Right hindlimb (tissue), 1 donor: ENCODE measurements at places on chromosomes 5 and 9.
A peak's percentile ranks its signal among the peaks of the same experiment; 100 is the strongest.

GRCh38 chr5:133499895-133500294, 112.4 kb downstream of the FSTL4 start:
- DNase-seq = no peak

GRCh38 chr5:139294374-139295165, 1.0 kb downstream of the MATR3 start:
- peak; percentile 89 for DNase-seq

DNA sequence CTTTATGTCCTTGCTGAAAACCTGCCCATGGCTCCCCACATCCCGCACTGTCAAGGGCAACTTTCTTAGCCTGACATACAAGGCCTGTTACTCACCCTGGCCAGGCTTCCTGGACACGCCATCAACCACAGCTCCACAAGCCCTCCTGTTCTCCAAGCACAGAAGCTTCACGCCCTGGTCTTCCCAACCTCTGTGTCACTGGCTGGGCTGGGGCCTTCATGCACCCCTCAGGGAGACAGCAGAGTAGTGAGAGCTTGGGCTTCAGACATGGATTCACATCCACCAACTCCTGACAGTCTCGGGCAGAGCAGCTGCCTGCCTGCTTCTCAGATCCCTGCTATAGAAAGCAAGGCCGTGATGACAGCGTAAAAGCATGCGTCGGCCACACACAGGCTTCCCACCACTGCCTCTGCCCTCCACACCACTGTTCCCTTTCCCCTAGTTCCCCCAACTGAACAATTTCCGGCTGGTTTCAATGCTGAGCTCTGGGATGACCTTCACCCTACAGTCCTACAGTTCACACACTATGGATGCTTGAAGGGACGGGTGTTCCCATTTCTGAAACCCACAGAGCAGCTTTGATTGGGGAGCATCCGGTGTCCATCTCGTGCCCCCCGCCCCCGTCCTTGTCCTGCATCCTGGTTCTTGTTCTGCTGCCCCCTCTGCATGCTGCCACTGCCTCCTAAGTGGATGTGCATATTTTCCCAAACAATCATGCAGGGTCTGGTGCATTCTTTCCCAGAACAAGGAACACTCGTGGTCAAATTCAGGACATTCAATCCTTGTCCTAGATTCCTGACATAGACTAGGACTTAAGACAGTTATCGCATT, 33.4 kb upstream of the ADAMTS2 start:
- no peak for DNase-seq

GRCh38 chr9:111961009-111961408, 64.4 kb downstream of the UGCG start:
- no peak for DNase-seq

- no peak for DNase-seq
These were observed 23.3 kb upstream of the ACO1 start for GRCh38 chr9:32360983-32361673.

DNA sequence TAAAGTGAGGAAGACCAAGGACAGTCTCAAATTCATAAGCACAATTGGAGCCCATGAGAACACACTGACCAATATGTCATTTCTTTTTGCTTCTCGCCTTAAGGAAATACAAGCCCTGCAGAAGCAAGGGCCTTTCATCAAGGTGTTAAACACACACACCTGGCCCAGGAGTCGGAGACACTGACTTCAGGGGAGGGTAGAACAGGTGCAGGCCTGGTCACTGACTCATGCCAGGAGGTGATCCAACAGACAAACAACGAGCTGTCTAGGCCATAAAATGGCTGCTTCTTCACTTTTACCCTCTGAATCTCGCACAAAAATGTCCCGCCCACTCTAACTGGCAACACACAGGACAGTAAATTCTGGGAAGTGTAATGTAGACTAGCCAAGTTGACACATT, 62.7 kb downstream of the RGMB start:
- no peak for DNase-seq

- DNase-seq = no peak
These were observed 286.8 kb upstream of the RPS23 start for GRCh38 chr5:82564963-82565362.

- DNase-seq = no peak
These were observed 135.7 kb downstream of the MAN2A1 start for GRCh38 chr5:109825450-109825849.

DNA sequence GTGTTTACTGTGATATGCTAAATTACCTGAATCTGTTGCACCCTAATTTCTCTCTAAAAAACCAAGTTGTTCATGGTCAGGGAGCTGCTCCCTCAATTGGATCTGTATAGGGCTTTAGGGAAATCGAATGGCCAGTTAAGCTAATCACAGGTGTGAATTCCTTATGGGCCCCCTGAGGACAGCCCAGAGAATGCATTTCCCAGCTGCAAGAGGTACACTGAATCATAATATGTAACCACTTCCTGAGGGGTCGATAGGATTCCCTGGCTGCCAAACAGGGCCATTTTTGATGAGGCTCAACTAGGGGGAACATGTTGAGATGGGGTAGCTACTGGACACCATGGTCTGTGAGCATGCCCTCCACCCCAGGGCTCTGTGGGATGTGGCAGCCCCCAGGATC, 478.6 kb downstream of the CCDC171 start:
- no peak for DNase-seq

GRCh38 chr9:35027860-35028259, 38.3 kb downstream of the DNAJB5 start:
- no peak for DNase-seq

GRCh38 chr5:125120012-125120411, 373.6 kb upstream of the ZNF608 start:
- no peak for DNase-seq

- DNase-seq = no peak
These were observed 59.2 kb upstream of the GDNF start for GRCh38 chr5:37899037-37899436.

DNA sequence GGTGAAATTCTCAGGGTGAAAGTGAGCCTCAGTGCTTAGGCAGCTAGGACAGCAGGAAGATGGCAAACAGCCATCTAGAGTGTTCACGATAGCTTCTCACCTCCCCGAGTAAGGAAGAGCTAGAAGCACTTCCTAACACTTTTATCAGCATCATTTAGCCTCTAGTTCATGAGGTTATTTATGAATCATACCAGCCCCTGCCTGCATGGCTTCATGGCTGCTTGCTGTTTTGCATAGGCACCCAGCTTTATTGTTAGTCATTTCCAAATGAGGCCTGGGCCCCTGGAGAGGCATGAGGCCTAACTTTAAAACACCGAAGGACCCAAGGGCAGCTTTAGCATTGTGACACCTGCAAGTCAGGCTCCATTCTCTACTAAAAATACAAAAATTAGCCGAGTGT, 134.9 kb upstream of the PANK3 start:
- DNase-seq = no peak

DNA sequence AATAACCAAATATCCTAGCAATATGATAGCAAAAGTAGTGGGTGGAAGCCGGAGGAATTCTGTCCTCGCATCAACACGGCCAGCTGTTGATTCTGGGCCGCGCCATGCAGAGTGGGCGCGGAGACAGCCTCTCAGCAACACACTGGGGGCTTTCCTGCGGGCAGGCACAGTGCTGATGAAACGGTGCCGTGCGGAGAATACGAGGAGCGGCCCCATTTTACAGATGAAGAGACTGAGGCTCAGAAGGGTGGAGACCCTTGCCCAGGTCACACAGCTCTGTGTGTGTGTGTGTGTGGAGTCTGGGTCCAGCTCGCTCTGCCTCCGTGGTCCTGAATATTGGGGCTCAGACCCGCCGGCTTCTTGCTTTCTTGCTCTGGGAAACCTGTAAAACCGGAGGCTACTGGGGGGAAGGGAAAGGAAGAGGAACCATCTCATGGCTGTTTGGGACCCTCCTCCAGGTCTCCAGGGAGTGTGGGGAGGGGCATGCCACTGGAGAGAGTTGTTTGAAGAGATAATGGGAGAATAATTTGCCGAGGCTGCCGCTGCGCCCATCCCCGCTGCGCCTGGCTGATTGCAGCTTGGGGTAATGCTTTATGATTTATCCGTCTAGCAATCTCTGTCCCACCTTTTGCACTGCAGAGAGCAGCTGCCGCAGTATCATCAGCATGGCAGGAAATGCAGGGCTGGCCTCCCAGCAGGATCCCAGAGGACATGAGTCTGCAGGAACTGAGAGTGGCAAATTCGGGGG, 36.6 kb downstream of the NCS1 start:
- DNase-seq = no peak

- no peak for DNase-seq
These were observed 63.1 kb downstream of the TMOD1 start for GRCh38 chr9:97564291-97565175.

DNA sequence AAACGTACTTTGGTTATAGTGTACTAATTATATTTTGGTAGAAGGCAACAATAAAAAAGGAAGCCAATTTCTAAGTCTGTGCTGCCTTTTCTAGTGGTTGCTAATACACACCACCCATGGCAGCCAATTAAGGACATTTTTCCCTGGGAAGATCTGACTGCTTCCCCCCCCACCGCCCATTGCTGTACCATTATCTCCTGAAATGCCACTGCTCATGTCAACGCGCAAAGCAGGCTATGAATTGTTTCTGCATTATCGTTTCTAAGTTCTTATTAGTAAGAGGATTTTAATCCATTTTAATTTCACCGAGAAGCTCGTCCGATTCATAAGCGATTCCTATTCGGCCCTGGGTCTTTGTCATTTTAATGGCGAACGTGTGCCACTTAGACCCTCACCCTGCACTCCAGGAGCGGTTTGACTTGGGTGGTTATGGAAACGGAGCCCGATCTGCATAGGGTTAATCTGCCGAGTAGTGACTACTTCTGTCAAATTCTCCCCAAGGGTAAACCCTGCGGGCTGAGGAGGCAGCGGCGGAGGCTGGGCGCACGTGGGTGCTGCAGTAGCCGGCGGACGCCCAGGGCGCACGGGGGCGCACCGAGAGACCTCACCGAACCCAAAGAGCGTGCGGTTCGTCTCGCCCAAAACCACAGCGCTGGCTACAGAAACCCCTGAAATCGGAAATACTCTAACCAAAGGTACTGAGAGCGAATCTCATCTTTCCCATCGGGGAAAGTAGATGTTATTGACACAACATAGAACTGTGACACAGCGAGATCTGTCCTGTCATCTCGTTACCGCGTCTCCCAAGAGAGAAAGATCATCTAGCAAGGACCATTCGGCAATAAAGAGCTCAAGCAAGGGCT, 55.8 kb upstream of the SHC3 start:
- DNase-seq = no peak

GRCh38 chr9:33506626-33507370, 17.3 kb upstream of the ANKRD18B start:
- no peak for DNase-seq

DNA sequence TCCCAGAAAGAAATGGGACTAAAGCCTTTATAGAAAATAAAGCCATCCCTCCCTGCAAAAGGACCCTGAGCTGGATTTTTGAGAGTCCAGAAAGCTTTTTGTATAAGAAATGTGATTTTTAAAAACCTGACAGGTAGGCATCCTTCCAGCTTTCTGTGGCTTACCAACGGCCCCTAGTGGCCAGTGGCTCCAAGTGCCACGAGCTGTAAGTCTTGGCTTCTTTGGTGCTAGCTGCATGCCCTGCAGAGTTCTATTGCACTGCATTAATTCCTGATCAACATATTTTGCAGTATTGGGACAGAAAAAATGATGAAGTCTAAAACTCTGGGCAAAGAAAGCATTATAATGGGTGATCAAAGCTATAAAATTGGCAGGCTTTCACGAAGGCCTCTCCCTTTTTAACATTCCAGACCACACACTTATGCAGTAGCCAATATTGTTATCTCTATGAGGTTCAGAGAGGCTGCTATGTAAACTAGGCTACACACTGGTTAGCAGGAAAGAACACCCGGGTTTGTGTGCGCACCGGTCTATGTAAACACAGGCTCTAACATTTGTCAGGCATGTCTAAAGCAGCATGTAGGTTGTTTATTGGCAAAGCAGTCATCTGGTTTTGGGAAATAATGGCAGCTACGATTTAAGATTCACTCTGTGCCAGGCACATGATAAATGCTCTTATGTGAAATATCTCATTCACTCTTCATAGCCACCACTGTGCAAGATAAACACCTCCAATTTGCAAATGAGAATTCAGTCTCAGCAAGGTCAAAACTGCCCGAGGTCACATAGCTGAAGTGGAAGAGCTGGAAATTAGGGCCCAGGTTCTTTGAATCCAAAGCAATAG, 55.2 kb downstream of the NMUR2 start:
- no peak for DNase-seq

- no peak for DNase-seq
These were observed 2.2 kb upstream of the STOML2 start for GRCh38 chr9:35105126-35105525.

- no peak for DNase-seq
These were observed 123.5 kb downstream of the RASEF start for GRCh38 chr9:82939451-82939850.

DNA sequence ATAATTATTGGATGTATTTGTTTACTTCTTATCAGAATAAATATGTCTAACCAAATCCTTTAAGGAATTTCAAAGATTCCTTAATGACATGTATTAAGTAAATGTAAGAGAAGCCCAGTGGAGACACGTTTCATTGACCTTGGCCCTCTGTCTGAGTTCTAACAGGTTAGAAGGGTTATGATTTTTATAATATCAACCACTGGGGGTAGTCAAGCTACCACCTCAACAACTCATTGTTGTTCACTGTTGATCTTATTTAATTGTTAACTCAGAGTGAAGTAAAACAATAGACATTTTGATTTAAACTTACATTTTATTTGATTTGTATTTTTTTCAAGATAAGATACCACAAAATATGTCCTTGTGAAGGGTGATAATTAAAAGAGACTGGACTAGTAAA, 499.2 kb upstream of the COX7C start:
- DNase-seq = no peak

DNA sequence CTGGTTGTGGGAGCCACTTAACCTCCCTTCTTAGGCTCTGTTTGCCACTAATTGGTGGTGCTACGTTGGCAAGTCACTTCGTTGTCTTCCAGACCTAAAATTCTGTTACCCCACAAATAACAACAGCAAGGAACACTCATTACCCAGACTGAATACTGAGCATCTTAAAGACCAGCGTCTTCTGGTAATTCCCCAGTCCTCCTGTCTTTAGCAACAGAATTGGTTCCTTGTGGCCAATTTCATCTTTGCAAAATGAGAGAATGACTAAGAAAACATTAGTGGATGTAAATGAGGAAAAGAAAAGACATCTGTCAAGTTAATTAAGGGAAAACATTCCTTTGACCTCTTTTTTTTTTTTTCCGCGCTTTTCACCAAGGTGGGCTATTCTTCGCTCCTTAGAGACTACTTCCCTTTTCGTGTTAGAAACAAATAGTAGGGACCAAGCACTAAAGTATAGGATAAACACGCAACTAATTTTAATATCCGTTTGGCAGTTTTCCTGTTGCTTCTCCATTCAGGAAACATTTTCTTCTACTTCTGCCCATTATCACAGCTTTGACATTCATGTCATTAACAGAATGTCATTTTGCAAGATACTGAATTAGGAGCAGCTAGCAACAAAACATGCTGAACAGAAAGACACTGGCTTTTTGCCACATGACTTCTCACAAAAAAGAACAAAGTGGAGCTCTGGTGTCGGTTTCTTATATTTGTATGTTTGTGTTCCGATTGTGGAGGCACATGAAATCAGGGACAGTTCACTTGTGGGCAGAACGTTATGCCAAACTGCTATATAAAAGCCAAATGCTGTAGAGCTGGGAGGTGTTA, 154.2 kb downstream of the CD180 start:
- no peak for DNase-seq
